ENCODE measurements at places on chromosomes 13 and 19.

GRCh38 chr19:49713236-49713845 lies 22.4 kb downstream of the CPT1C start:
- DNase-seq, result no peak

GRCh38 chr13:47718556-47718955 lies 282.5 kb downstream of the SUCLA2 start:
- no peak for DNase-seq

DNA sequence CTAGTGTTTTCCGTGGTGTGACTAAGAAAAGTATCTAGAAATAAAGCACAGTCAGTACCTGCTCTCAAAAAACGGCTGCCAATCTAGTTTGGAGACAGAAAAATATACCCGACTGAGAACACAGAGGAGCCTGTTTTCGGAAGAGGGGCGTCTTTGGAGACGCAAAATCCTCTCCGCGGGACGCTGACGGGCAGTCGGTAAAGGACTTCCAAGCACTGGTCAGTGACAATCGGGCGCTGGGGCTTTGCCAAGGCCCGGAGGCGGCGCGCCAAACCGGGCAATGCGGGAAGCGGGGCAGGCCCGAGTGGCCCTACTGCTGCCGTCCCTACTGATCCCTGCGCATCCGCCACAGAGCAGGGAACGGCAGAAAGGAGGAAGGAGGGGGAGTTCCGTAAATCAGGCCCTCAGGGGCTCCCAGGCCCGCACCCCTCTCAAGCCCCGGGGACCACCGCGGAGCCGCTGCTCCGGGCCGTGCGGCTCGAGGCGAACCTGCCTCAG lies 588 bp upstream of the DPY19L3 start:
- DNase-seq, result peak; percentile 77

GRCh38 chr13:38952827-38953226 lies 37.8 kb downstream of the STOML3 start:
- DNase-seq, result no peak

- no peak for DNase-seq
Observed at GRCh38 chr13:65472336-65472735, 1757.8 kb downstream of the PCDH9 start.

GRCh38 chr19:1610579-1610978 lies 5.3 kb upstream of the UQCR11 start:
- no peak for DNase-seq

DNA sequence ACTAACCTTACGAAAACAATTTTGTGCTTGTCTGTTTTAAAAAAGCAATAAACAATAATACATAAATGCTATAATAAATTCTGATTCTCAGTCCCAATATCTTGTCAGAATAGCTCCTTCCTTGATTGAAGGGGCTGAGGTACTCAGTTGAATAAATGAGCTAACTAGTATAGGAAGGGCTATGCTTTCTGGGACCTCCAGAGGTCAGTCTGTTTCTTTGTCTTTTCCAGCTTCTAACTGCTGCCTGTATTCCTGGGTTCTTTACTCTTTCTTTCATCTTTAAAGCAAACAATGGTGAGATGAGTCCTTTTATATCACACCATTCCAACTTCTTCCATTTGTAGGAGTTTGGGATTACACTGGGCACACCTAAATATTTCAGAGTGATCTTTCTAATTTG lies 1297.0 kb upstream of the ATXN8OS start:
- peak; percentile 40 for DNase-seq

DNA sequence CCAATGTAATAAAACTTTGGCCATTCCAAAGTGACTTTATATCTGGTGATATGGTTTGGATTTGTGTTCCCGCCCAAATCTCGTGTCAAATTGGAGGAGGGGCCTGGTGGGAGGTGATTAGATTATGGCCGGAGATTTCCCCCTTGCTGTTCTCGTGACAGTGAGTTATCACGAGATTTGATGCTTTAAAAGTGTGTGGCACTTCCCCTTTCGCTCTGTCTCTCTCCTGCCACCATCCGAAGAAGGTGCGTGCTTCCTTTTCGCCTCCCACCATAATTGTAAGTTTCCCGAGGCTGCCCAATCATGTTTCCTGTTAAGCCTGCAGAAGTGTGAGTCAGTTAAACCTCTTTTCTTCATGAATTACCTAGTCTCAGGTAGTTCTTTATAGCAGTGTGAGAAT lies 9.3 kb upstream of the NALCN start:
- DNase-seq, result no peak

DNA sequence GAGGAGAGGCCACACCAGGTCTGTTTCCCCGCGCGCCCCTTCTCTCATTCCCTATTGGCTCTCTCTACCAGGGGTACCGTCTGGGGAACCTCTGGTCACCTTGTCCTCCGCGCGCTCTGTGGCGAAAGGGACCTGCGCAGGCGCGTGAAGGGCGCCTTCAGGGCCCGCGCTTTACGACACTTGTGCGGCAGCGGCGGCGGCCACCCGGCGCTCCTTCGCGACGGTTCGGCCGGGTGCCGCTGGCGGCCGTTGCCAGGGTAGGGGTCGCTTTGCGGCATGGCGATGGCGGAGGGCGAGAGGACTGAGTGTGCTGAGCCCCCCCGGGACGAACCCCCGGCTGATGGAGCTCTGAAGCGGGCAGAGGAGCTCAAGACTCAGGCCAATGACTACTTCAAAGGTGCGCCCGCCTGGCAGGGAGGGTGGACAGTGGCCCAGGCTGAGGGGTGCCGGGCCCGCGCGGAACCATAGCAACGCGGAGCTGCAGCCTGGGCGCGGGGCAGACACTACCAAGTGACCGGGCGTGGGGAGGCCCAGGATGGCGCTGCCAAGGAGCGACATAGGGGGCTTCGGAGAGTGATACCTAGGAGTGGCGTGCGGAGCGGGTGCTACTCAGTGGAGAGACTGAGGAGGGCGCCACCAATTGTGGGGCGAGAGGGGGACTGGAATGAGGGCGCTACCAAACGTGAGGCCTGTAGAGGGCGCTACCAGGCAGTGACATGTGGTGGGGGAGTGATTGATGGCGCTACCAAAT lies at the start of gene PPP5C:
Gene PPP5C (plus strand): TSS at position 267 of the 751 bp plus-strand sequence. CDS start 10 bp downstream, at position 277.
- peak; percentile 87 for DNase-seq

GRCh38 chr13:111629926-111630325 lies 309.5 kb downstream of the TEX29 start:
- no peak for DNase-seq

DNA sequence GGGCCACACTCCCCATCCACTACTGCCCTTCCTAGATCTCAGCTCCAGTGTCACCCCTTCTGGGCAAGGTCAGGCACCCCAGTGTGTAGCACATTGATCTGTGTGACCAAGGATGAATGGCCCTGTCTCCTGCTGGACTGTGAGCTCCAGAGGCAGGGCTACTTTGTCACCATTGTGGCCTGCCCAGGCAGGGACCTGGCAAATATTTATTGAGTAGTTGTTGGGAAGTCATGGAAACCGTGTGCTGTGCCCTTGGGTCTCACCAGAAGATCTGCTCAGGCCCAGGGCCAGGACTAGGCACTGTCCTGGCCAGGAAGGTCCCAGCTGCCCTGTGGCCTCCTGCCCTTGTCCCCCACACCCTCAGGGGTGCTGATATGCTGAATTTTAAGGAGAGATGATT lies 10.5 kb downstream of the NACC1 start:
- DNase-seq, result no peak

DNA sequence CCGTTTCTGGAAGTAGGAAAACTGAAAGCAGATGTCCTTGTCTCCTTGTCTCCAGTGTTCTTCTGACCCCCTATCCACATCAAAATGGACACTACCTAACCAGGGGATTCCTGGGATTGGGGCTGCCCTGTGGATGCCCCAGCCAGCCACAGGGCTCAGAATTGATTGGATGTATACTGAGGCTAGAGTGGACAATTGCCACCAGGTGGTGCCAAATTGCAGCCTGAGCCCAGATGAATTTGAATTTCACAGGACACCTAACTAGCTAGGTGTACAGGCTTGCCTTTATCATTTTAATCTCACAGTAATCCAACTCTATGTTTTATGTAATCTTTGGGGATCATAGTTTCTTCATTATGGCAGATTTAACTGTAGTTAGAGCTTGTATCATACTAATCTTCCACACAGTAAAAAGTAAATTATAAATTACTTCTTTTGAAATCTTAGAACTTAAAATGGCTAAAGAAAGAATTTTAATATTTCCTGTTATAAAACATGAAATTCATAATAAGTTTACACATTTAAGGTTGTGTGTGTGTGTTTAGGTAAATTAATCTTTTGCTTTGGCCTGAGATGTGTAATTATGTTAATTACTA lies 58.0 kb downstream of the PIBF1 start:
- DNase-seq, result peak; percentile 49

GRCh38 chr19:49080392-49080791 lies 4.9 kb upstream of the SNRNP70 start:
- DNase-seq, result no peak

DNA sequence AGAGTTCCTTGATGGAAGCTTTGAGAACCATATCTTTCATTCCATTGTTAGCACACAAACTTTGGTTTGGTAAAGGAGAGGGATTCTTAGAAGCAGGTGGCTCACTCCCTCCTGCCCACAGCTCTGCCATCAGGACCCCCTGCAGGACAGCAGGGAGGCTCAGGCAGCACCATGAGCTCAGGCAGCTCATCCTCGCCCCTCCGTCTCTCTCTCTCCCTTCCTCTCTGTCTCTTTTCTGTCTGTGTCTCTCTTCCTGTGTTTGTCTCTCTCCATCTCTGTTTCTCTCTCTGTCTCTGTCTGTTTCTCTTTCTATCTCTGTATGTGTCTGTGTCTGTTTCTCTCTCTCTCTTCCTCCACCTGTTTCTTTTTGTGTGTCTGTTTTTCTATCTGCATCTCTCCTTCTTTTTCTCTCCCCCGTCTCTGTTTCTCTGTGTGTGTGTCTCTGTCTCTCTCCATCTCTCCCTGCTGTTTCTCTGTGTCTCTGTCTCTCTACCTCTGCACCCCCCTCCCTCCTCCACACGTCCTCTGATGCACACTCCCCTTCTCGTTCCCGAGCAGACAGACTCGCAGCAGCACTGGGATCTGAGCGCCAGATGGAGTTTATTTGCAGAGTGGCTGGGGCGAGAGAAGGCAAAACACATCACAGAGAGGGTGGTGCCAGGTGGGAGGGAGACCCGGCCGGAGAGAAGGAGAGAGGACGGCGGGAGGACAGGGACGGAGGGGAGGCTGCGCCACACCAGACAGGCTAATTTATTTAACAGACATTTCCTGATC lies 8.7 kb downstream of the SBK2 start:
- DNase-seq, result no peak

- no peak for DNase-seq
Observed at GRCh38 chr19:7612282-7613274, 16.8 kb downstream of the XAB2 start.

- DNase-seq, result peak; percentile 8
Observed at GRCh38 chr13:37602733-37603381, 4.3 kb upstream of the POSTN start.

DNA sequence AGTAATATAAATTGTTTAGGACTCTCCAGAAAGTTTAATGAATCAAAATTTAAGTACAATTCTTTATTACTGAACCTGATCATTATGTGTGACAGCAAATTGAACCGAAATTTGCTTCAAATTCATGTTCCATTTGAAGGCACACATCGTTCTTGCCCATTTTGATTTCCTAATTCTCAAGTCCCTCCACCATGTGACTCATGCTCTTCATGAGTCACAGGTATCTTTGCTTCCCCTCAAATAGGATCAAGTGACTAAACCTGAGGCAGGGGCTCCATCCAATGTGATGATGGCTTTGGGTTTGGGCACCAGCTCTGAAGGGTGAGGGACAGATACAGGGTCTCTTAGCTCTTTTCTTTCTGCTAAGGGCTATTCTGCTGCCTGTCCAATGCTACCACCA lies 86.1 kb downstream of the THSD1 start:
- DNase-seq, result no peak

- no peak for DNase-seq
Observed at GRCh38 chr19:18521692-18522123, at the start of gene ELL. Gene ELL, minus strand, starts transcription at chr19:18522070. Its CDS starts 15 bp downstream, at chr19:18522055.

DNA sequence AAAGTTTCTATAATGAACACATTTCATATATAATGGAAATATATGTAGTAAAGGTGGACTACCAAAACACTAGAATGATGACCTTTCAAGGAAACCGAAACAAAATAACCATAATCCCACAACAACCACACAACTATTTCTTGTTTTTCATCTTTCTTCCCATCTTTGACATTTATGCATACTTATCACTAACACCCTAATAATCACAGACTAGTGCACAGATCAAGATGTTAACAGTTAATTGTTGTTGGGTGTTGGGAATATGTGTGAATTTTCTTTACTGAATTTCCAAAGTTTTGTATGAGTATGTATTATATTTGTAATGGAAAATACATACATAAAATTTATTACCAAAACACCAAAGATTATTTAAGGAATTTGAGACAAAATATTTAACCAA lies 30.3 kb downstream of the PEG3 start:
- DNase-seq, result no peak

- peak; percentile 58 for DNase-seq
Observed at GRCh38 chr19:55460670-55461258, 678 bp downstream of the ISOC2 start.

- no peak for DNase-seq
Observed at GRCh38 chr19:1006711-1007398, 6.6 kb downstream of the GRIN3B start.

DNA sequence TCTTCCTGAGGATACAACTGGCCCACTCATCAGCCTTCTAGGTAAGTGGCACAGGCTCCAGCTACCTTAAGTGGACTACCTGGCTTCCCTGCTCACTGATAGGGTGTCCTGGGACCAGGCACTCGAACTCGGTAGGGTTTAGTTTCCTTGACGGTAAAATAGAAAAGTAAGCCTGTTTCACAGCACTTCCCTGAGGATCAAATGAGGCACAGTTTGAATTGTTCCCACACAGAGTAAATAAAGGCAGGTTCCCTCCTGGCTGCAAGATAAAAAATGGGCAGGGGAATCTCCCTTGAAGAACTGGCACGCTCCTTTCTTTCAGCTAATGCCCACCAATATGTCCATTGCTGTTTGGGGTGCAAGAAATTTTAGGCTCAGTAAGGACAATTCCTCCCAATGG lies 1.1 kb upstream of the FAM124A start:
- DNase-seq, result no peak

- DNase-seq, result no peak
Observed at GRCh38 chr13:43441464-43441863, 345.3 kb downstream of the ENOX1 start.

DNA sequence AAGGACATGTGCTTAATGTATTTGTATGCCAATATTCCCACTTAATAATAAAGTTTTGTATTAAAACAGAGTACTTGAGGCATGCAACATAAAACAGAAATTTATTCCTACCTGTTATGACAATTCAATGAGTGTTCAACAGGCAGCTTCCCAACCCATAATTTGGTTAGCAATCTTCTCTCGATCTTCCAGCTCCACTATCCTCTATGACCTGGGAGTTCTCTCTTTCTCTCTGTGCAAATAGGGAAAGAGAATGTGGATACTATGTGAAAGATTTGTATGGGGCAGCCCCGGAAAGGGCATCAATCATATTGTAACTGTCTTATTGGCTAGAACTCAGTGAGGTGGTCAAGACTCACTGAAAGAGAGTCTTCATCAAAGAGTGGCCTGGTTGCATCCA lies 644.9 kb upstream of the PCDH20 start:
- DNase-seq, result no peak

GRCh38 chr13:42717176-42717575 lies 64.2 kb upstream of the FAM216B start:
- no peak for DNase-seq
